WERI-Rb-1 (cell line): ENCODE measurements at places on chromosomes 13 and 19.

DNA sequence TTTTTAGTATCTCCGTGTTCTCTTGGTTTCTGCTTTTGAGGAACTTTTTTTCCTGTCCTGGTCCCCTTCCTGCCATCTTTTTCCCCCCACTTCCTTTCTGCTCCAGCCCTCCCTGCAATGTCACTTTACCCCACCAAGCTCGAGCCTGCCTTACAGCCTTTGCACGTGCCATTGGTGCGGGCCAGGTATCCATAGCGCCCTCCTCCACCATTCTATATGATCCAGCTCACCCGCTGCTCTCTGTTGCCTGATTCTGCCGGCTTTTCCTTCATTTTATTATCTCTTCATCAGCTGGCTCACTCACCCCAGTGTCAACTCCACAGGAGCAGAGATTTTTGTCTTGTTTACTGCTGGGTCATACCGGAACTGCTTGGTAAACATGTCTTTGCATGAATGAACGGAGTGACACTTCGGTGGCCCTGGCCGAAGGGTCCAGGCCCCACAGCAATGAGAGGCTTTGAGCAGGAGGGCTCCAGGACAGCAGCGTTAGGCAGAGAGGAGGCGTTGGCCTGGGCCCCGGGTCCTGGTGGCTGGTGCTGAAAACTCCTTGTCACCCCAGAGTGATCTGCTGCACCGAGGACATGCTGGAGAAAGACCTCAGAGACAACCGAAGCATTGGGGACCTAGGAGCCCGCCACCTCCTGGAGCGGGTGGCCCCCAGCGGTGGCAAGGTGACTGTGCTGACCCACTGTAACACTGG lies 1.2 kb downstream of the MRI1 start:
- no peak for DNase-seq

DNA sequence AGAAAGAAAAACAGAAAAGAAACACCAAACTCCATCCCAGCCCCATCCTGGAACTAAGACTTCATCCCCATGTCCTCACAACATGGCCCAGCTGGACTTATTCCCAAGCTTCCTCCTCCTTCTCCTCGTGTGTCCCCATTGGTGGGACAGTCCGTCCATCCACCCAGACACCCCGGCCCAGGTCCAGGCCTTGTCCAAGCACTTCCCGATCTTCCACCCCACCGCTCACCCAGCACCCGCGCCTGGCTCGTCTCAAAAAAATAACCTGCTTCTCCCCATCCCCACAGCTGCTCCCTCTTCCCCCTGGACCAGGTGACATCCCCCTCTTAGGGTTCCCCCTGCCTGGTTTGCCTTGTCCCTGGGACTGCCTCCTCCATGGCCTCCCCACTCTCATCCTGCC lies 1.4 kb upstream of the FCER2 start:
- no peak for DNase-seq

- DNase-seq, result no peak
Measured at GRCh38 chr19:7909471-7910067, 5.1 kb upstream of the TGFBR3L start.

DNA sequence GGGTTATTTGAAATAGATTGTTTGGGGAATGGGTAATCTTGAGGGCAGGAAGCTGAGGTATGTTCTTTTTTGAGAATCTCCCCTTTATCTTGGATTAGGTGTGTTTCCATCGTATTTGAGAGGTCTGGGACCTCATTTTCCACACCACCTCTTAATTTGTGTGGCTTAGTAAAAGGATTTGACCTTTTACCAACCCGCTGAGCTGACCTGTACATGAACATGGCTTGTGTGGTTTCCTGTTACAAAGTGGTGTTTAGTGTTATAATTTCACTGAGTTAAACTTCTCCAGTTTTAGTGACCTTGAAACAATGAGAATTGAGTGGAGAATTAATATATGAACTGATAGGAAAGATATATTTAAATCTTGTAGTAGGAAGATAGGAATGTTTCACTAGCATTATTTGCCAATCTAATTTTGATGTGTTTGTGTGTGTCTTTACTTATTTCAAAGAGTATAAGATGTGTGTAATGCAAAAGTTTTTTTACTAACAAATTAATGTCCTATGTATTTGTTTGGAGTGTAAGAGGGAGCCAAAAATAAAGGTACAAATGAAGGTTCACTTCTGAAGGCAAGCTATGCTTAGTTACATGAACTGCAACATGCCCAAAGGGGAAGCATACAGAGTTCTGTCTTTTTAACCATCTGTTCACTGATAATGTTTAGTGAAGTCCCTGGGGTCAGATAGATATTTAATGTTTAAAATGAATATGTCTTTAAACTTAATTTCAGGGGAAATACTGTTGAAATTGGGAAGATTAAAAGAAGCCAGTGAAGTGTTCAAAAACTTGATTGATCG lies 17.1 kb downstream of the NAA16 start:
- DNase-seq, result no peak

DNA sequence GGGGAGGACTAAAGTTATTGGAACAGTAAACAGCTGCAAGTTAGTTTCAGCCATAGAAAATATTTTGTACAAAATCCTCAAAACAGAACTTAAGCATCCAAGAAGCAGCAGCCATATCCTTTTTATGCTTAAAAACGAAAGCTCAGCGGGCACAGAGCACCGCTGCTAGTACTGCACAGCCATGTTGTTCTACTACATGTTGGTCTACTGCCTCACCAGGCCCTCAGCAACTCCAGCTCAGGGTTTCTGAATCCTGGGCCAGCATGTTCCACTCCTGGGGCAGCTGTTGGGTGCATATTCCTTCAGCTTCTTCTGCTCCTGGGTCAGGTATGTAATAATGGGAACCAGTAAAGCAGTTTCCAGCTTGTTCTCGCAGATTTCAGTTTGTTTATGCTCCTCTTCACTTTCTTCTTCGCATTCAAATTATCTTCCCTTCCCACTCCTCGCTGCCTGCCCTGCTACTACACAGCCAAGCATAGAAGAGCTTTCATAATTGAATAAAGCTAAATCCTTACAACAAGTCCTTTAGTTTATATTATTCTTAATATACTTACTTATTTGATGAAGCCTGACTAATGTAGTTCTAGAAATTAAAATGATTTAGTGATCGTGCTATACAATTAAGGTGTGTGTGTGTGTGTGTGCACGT lies 820.5 kb upstream of the ATXN8OS start:
- no peak for DNase-seq

- DNase-seq, result no peak
Measured at GRCh38 chr13:112071102-112071722, 4.3 kb downstream of the SOX1 start.

GRCh38 chr13:29324601-29325000 lies 270.9 kb downstream of the SLC7A1 start:
- no peak for DNase-seq

- no peak for DNase-seq
Measured at GRCh38 chr19:14558370-14559066, 13.3 kb downstream of the NDUFB7 start.

DNA sequence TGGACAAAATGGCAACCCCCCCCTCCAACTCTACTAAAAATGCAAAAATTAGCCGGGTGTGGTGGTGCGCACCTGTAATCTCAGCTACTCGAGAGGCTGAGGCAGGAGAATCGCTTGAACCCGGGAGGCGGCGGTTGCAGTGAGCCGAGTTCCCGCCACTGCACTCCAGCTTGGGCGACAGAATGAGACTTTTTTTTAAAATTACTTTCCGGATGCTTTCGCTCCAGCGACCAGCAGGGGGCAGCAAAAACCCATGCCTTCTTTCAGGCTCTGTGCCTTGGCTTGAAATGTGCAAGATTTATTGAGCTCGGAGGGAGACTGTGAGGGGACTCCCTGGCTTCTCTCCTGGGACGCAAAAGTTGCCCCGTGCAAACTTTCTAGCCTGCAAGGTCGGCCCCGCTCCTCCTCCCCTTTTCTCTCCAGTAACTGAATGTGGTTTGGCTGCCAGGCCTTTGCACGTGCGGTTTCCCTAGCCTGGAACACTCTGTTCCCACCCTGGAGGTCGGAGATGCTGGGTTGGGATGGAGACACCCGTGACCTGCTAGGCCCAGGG lies 61.4 kb upstream of the NFIC start:
- DNase-seq, result peak; percentile 79

GRCh38 chr13:52723181-52723580 lies 16.4 kb downstream of the CNMD start:
- no peak for DNase-seq
